ENCODE measurements at places on chromosomes 2 and 18.

- peak; percentile 53 for DNase-seq
Measured at GRCh38 chr2:39530411-39530866, 93.4 kb upstream of the MAP4K3 start.

GRCh38 chr2:182784777-182785176, 68.7 kb downstream of the DNAJC10 start:
- DNase-seq, result no peak

GRCh38 chr18:63975628-63976027, 5.7 kb downstream of the SERPINB8 start:
- DNase-seq, result no peak

DNA sequence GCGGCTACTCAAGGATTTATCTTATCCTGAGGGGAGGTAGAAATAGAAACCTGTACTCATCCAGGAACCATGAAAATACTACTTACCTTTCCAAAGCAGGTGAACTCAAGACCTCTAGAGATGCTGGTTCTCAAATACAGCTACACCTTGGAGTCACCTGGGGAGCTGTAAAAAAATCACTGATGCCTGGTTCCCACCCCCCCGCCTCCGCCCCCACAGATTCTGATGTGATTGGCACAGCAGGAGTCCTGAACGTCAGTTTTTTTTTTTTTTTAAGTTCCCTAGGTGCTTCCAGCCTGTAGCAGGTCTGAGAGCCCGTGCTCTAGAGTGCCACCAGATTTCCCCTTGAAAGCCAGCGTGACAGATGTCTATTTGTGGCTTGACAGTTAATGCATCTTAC, 113.6 kb downstream of the MRO start:
- DNase-seq, result no peak

DNA sequence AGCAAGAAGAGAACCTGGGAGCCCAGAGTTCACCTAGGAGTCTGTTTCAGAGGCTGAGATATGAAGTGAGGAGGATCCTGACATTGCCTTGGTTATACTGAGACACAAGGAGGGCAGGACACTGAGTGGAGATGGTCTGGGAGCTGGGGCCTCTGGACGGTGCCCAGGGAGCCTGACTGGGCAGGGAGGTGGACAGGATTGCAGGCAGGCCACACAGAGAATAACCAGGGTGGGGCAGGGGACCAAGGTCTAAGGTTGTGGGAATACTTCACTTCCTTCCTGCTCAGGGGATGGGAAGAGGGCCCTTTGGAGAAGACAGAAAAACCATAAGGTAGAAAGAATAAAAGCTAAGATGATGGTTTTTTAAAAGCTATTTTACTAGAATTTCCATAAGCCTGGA, 18.7 kb downstream of the EDAR start:
- DNase-seq, result no peak

DNA sequence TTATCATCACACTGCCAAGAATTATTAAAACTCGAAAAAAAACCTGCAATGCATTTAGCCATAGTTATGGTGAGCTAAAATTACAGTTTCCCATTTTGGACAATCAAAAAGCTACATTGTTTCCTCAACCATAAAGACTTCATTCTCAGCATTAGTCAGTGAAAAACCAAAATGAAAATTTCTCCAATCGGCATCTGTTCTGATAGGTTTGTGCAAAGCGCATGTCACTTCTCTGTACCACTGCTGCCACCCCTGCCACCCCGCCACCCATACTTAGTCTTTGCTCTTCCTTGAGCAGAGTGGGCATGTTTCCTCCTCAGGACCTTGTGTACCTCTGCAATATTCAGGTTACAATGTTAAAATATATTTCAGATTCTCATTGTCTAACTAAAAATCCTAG, 7.1 kb upstream of the ZBTB14 start:
- DNase-seq, result no peak

DNA sequence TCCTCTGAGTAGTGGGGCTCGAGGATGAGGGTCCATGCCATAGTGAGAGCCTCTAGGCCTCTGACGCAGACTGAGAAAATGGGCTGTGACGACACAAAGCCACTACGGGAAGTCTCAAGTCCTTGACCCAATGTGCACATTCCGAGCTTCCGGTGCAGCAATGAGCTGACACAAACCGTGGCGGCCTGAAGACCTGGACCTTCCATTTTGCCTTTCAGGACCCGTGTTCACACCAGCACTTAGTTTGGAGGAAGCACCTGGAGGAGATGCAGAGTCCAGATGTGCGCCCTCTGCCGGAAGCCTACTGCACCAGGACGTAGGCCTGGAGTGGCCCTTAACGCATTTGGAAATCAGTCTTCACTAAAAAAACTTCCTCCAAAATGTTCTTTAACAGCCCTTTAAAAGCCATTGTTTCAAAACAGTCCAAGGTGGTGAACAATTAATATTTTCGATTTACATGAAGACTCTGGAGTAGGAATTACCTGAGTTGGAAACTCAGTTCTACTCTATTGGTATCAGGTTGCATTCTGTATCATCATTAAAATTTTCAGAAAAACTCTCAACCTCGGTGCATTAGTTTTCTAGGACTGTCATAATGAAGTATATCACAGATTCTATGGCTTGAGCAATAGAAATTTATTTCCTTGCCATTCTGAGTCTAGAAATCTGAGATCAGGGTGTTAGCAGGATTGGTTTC, 33.9 kb downstream of the BMP10 start:
- DNase-seq, result no peak

- DNase-seq, result no peak
Measured at GRCh38 chr2:10012963-10013461, 30.3 kb upstream of the KLF11 start.

- no peak for DNase-seq
Measured at GRCh38 chr2:39510140-39510539, 73.1 kb upstream of the MAP4K3 start.

DNA sequence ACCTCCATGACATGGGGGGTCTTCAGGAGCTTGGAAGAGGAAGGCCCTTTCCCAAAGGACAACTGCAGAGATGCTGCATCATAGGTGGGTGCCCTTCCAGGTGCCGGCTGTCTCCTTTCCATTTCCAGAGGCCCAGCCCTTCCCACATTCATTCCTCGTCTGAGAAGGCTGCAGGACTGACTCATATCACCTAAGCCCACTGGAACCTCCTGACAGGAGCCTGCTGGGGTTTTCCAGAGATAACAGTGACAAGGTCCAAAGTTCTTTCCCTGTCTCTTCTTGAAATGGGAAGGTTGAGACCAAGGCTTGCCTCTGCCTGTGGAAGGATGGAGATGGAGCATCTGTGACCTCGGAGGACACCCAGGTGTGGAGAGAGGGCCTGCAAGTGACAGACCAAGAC, 3.6 kb upstream of the PRSS56 start:
- DNase-seq, result no peak

GRCh38 chr18:54737986-54738385, 90.3 kb upstream of the RAB27B start:
- peak; percentile 20 for DNase-seq
